Ascending aorta (tissue), 2 donors: ENCODE measurements at places on chromosomes 1 and 21.

DNA sequence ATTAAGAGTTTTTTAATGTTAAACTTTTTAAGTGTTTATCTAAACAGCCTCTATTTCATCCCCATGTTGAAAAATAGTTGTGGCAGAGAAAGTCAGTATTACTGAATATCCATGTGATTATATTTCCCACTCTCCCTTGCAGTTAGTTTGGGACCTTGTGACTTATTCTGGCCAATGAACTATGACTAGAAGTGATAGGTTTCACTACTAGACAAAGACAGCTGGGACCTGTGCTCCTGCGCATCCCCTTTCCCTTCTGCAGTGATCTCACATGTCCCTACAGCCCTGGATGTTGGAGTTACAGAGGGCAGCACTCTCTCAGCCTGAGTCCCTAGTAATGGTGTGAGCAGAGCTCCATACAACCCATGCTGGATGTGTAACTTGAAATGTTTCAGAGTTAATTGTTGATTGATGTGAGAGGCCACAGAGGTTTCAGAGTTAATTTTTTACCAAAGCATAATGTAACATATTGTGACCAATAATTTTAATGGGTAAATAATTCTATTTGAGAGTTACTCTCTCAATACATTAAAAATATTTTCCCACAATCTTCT, 18.7 kb upstream of the SAMD13 start:
- no peak for DNase-seq

DNA sequence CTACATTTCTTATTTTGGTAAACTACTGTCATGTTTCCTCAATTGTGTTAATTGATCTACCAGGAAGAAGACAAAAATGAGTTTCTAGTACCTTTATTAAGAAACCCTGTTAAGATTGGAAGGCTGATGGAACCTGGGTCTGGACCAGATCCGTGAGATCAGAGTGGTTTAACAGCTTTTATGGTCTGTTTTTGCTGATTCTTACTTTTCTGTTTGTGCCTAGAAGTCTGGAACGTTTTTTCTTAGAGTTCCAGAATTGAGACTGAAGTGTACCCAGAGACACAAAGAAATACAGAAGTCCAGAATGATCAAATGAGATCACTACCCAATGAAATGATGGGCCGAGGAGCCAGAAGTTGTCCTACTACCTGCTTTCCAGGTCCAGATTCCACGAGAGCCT, 22.5 kb upstream of the CDC42 start:
- DNase-seq, result no peak

DNA sequence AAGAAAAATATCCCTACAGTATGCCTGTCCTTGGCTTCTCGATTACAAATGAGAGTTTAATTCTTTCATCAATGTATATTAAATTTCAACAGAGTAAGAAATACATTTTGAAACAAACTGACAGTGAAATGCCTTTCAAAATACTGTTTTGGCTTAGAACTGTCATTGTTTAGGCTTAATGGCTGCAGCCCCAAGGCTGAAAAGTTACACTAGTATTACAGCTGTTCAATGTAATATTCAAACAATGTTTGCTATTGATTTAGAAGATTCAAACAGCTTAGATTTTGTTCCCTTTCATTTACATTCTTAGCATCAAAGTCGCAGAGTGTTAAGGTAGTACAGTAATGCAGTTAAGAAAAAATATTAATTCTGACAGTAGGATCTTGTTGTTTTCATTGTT, 882.9 kb upstream of the ADGRL2 start:
- DNase-seq, result no peak

DNA sequence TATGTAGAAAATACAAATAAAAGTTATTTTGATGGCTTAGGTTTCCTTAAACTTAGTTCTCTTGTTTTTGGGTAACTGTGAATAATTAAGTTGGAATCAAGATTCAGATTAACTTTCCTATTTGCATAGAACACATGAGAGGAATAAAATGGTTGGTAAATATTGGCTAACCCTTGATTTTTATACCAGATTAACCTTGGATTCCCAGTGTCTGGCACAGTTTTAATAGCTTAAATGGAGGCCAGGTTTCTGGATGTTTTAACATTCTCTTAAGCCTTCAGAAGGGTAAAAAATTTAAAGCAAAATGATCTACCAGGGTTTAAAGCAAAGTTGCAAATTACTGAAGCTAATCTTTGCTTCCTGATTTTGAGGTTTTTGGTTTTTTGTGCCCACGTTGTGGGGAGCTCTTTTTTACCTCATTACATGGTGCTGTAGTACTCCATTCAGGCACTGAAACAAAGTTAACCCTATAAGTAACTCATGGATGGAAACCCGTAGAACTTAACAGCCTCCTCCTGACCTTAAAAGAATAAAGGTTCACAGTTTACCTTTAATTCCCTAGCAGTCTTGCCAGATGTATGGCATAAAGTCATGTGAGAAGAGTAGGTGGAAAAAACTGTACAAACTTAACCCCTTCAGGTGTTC, 8.4 kb upstream of the SPATA1 start:
- no peak for DNase-seq

DNA sequence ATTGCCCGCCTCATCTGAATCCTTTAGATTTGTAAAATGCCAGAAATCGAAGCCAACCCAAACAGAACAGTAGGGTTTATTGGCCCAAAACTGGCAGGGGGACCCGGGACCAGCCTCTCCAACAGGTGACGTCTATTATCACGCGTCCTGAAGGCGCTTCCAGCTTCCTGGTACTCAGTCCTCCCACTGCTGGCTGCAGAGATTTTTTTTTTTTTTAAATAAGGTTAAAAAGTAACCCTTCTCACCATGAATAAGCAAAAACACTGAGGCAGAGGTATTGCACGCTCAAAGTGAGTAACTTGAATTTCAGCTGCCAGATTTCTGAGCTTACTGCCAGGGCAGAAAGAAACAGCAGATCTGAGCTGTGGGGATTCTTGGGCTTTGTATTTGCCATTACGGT, 54.4 kb upstream of the GCLM start:
- DNase-seq, result no peak

DNA sequence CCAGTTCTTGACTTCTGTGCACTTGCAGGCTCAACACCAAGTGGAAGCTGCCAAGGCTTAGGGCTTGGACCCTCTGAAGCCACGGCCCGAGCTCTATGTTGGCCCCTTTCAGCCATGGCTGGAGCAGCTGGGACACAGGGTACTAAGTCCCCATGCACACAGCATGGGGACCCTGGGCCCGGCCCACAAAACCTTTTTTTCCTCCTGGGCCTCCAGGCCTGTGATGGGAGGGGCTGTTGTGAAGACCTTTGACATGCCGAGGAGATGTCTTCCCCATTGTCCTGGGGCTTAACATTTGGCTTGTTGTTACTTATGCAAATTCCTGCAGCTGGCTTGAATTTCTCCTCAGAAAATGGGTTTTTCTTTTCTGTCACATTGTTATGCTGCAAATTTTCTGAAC, 59.8 kb downstream of the DISC1 start:
- DNase-seq, result no peak

DNA sequence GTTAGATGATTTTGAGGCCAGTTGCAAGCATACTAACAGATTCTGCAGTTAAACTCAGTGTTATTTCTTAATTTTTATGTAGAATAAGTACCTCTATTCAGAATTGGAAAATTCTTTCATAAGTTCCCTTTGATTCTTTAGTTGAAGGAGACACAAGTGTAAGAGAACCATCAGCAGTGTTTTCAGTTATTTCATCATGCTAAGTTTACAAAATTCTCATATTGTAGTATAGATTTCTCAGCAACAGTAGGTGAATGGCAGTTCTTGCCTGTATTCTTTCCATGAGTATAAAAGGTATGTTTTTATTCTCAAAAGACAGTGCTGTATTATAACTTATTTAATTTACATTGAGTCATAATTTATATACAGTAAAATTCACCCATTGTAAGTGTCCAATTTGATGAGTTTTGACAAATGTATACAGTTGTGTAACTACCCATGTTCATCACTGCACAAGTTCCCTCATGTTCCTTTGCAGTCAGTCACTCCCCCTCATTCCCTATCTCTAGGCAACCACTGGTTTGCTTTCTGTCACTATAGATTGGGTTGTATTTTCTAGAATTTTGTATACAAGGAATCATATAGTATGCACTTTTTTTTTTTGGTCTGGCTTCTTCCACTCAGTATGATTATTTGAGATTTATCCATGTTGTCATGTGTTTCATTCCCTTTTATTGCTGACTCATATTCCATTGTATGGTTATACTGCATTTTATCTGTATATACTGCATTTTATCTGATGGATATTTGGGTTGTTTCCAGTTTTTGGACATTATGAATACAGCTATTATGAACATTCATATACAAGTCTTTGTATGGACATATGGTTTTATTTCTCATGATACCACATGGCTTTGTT, 3.9 kb downstream of the RPS6KC1 start:
- DNase-seq, result no peak

DNA sequence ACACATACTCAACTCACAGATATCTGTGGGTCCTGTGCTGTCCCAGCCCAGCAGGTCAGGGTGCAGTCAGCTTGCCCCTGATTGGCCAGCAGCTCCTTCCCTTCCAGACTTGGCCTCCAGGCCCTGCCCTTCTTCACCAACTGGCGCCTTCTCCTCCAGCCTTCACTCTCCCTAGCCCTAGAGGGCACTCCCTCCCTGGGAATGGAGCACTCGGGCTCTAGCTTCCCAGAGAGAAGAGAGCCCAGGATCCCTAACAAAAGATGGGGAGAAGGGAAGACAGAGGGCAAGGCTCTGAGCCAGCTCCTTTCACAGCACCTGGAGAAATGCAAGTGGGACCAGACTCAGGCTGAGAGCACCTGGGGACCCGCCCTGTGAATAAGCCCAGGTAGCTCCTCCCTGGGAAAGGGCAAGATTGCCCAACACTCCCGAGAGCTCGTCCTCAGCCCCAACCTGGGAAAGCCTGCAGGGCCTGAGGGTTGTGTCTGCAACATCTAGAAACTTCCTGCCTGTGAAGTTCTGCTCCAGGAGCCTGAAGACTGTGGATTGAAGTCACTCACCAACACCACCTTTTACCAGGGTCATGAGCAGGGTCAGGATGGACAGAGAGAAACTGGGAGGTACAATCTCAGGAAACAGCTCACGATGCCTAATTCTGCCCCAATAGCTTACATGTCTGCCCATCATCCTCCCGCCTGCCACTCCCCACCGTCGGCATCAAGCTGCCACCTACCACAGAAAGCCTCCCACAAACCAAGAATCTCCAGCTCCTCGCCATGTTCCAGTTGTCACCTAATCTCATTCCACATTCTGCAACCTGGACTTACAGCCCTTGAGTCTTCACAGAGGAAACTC, at the start of gene PGLYRP4:
Gene PGLYRP4 (minus strand): TSS at position 331 of the 852 bp plus-strand sequence. CDS start 909 bp downstream, outside the sequence.
- DNase-seq, result no peak

GRCh38 chr1:18830596-18830995, 28.9 kb downstream of the TAS1R2 start:
- DNase-seq, result no peak

DNA sequence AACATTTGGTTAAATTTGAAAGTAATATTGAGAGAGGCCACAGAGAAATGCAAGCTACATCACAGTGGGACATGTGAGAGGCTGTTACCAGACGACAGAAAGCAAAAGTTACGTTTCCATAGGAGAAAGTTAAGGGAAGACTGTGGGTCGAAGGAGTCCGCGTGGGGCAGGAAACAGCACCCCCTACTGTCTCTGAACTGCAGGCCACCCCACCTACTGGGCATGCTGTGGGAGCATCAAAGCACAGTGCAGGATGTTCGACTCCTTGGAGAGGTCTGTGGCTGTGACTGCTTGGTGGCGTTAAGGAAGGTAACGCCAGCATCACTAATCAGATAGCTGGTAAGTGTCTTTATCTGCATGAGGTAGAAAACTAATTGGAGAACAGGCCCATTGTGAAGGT, 123.9 kb downstream of the PTBP2 start:
- no peak for DNase-seq

GRCh38 chr1:75765697-75766355, 20.2 kb upstream of the RABGGTB start:
- no peak for DNase-seq
